ENCODE measurements at places on chromosomes 7 and 10. TPM values are rescaled to one million over a fixed set of nuclear protein-coding genes. Genes with fewer than 3 reads are reported as not detected.

- no peak overlapping the region for H3K4me3 ChIP-seq
- H3K4me1 ChIP-seq, result no peaks in the 10 kb centered on the region
- H3K27me3 ChIP-seq, result no peaks in the 10 kb centered on the region
- DNase-seq, result no peak
Observed at GRCh38 chr10:71486484-71487114, 89.9 kb downstream of the CDH23 start.

DNA sequence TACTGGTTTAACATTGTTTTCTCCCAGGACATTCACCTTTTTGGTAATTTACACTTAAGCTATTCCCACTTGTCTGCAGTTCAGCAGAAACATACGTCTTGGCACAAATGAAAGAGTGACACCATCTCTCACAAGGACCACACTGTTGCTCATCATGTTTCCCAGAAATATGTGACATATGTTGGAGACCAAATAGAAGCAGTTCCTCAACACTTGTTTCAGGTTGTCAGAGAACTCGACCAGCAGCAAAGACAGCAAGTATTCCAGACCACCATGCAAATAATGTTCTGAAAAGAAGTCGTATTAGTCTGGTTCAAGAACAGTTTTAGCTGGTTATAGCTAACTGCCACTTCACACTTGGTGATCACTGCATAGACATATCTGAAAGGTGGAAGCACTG is 81.3 kb upstream of the KLF6 start:
- no peaks in the 10 kb centered on the region for H3K27me3 ChIP-seq
- H3K4me1 ChIP-seq, result no peaks in the 10 kb centered on the region
- H3K4me3 ChIP-seq, result no peak overlapping the region
- no peaks in the 10 kb centered on the region for H3K36me3 ChIP-seq

GRCh38 chr7:111224354-111225231 is 133.7 kb downstream of the LRRN3 start:
- no peaks in the 10 kb centered on the region for H3K36me3 ChIP-seq
- no peak for DNase-seq
- no peak overlapping the region for H3K27ac ChIP-seq
- no peak overlapping the region for H3K4me3 ChIP-seq

- H3K4me1 ChIP-seq, result no peaks in the 10 kb centered on the region
- H3K4me3 ChIP-seq, result no peak overlapping the region
- no peak overlapping the region for H3K27ac ChIP-seq
- H3K27me3 ChIP-seq, result no peaks in the 10 kb centered on the region
- H3K36me3 ChIP-seq, result peaks cover 75% of the 10 kb centered on the region
Observed at GRCh38 chr10:91944880-91945630, 21.5 kb downstream of the BTAF1 start.

DNA sequence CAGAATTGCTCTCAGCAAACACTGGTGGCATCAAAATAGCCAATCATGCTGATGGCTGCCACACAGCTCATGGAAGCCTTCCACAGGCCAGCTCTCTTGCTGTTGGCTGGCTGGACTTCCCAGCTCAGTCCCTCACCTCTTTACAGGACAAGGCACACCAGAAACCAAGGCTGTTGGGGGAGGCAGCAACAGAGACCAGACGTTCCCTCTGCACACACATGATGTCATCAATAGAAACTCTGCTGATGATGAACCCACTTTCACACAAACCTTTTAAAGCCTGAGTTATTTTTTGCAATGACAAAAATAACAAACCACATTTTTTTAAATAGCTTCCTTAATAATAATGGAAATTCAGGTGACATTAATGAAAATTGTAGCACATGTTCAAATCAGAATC is 300.9 kb upstream of the C7orf33 start:
- H3K27ac ChIP-seq, result no peak overlapping the region
- H3K36me3 ChIP-seq, result no peaks in the 10 kb centered on the region
- no peak overlapping the region for H3K4me3 ChIP-seq
- no peaks in the 10 kb centered on the region for H3K27me3 ChIP-seq
- no peak for DNase-seq

DNA sequence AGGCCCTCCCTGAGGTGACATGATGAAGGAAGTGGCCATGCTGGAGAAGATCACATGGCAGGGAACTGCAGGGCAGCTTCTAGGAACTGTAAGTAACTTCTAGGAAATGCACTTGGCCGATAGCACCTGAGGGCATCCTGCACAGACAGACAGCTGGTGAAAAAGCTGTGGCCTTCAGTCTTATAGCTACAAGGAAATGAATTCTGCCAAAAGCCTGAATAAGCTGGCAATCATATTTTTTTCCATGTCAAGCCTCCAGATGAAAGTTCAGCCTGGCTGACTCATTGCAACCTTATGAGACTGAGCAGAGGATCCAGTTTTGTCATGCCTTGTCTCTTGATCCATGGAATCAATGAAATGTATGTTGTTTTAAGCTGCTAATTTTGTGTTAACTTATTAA is 91.1 kb upstream of the CACNA2D1 start:
- no peak for DNase-seq
- H3K27me3 ChIP-seq, result peaks cover 53% of the 10 kb centered on the region
- H3K4me3 ChIP-seq, result no peak overlapping the region
- H3K27ac ChIP-seq, result no peak overlapping the region

- DNase-seq, result no peak
- peaks cover 3% of the 10 kb centered on the region for H3K4me1 ChIP-seq
- H3K4me3 ChIP-seq, result no peak overlapping the region
- H3K27ac ChIP-seq, result no peak overlapping the region
Observed at GRCh38 chr7:3893151-3893788, 592.2 kb downstream of the SDK1 start.

The PROSER2 gene
- 9.2 TPM for total RNA-seq

The CALD1 gene
- total RNA-seq, result 462 TPM

The PTF1A gene
- total RNA-seq, result not detected

The SPDYE5 gene
- total RNA-seq, result not detected

Measured in esophagus squamous epithelium (tissue), 5 donors.